ENCODE measurements at places on chromosomes 2 and 18.

- no peak for DNase-seq
Measured at GRCh38 chr2:235414422-235414821, 79.4 kb upstream of the AGAP1 start.

GRCh38 chr18:8359481-8359880, 249.8 kb upstream of the RAB12 start:
- DNase-seq: no peak

- DNase-seq: no peak
Measured at GRCh38 chr2:112491946-112492345, 10.0 kb downstream of the TTL start.

DNA sequence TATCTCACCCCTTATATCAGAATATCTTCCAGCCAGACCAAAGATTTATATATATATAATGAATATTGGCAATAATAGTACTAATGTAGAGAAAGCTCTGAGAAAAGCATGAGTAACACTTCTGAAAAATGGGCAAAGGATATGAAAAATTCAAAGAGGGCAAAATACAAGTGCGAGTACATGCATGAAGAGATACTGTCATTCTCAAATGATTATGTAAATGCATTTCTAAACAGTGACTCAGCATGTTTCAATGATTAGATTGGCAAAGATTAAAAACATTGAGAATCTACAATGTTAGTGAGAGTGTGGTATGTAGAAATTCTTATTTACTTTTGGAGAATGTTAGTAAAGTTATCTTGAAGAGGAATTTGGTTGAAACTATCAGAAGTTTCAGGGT, 118.3 kb upstream of the NEDD4L start:
- DNase-seq: no peak

GRCh38 chr2:207934720-207935119, 90.6 kb downstream of the PLEKHM3 start:
- DNase-seq: no peak
